Activated CD4-positive, alpha-beta T cell treated with anti-CD3 and anti-CD28 coated beads for 24 hours (primary cell): ENCODE measurements at places on chromosomes 2 and 18.

DNA sequence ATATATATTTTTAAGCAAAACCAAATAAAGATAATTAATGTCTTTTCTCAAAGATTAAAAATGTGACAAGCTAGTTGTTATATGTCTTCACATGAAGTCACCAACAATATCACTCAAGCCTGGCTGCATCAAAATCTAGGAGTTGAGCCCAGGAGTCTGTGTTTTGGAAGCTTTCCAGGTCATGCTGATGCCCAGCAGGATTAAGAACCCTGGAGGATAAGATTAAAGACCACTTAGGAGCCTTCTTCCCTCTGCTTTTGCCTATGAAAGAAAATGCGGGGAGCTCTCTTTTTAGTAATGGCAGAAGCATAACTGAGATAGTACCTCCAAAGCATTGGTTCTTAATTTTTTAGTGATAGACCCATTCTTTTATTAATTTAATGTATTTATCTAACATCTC, 157.4 kb downstream of the ASXL3 start:
- no peak for DNase-seq

DNA sequence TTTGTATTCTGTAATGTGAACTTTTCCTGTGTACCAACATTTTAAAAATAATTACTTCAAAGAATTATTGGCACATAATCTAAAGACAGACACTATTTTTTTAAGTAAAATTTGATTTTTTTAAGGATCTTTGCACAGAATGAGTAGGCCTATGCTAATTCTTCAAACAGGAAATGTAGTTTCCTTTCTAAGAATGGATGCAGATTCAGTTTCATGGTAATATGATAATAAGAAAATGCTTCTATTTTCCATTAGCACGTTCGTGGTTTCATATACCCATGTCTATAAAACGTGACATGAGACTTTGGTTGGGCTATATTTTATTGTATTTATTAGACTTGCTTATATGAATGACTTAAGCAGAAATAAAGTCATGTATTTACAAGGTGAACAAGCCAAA, 191.8 kb upstream of the RBBP8 start:
- no peak for DNase-seq

GRCh38 chr2:17518212-17519154, at the start of gene RAD51AP2:
RAD51AP2 (minus strand) TSS chr2:17518440; CDS start chr2:17518415, 25 bp downstream.
- DNase-seq: no peak

GRCh38 chr2:72961853-72962468, 44.6 kb downstream of the EMX1 start:
- DNase-seq: no peak

DNA sequence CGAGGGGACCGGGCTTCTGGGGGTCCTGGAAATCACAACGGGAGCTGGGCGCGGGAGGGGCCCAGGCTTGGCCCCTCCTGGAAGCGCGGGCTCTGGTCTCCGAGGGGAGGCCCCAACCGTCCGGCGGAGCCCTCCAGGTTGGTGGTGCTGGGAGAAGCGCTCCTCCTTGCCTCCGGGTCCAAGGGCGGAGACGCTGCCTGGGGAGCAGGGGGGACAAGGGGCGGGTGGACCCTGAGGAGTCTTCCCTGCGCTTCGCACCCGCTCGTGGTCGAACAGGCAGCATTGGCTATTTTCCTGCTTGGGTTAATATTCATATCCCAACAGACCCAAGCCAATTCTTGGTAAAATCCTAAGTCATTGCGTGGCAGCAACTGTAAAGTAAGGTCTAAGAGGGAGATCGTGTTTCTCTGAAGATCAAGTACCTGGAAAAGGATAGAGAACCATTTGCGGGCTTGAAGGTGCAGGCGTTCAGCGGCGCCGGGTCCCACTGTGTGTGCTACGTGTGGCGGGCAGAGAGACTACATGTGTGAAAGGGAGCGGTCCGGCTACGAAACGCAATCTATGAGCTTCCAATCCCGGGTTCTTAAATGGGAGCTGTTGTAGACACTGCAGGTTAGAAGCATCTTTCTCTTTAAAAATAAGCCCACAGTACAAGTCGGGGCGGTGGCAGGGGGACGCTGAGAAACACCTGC, 805 bp downstream of the CIDEA start:
- no peak for DNase-seq

DNA sequence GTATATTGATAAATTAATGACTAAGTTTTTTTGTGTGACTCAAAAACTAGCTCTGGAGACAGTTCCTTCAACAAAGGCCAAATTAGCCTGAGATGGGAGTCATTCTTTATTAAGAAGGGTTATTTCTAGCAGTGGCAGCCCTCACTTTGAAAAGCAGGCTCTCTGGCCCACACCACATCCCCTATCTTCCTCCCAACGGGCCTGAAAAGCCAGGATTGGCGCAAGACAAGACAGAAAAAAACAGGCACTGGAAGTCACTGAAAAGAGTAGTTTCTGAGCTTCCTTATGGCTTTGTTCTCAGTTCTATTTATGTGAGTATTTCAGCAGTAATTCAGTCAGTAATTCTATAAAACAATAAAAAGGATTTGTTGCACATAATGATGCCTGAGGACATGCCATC, 149.0 kb downstream of the LAMA3 start:
- DNase-seq: no peak

- DNase-seq: no peak
These were observed 63.4 kb downstream of the LCLAT1 start for GRCh38 chr2:30510409-30510808.

DNA sequence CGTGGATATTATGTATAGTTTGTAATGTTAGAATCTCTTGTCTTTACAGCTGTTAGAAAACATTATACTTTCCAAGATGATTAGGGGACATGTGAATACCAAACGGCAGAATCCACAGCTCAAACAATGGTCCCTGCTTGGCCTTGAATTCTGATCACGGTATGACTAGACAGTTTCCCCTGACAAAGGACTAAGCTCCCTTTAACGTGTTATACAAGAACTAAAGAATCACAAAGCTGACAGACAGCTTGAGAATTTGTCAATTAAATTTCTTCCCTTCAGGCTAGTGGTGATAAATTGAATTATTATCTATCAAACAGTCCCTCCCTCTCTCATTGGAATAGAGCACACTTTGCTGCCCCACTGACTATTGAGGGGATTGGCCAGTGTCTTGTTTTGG, 359.2 kb upstream of the ID2 start:
- no peak for DNase-seq

DNA sequence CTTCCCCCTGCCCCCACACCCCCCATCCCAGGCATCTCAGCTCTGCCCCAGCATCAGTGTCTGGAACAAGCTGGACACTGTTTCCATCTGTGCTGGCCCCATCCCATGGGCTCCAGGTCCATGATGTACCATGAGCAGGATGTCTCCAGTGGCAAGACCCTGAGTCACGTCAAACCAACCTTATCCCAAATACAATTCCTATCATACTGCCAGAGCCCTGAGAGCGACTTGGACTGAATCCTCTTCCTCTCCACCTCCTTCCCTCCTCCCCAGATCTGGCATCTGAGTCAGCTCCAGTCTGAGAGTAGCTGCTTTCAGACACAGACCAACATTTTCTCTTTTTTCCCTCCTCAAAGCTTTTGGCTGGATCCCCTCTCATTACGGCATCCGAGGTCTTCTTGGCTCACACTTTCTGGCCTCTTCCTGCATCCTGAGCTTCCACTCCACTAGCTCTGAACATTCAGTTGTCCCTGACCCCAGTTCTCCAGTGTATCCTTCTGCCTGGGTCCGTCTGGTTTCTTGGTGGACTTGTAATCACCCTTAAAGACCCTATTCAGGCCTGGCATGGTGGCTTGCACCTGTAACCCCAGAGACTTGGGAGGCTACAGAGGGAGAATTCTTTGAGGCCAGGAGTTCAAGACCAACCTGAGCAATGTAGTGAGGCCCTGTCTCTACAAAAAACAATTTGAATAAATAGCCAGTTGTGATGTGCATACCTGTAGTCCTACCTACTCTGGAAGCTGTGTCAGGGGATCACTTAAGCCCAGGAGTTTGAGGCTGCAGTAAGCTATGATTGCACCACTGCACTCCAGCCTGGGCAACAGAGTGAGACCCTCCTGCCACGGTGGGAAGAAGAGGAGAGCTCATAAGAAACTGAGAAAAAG, 68.3 kb downstream of the ACKR3 start:
- no peak for DNase-seq

- DNase-seq: no peak
These were observed 263.6 kb downstream of the SS18 start for GRCh38 chr18:25826823-25827222.

GRCh38 chr2:219698748-219699439, 71.5 kb downstream of the SLC4A3 start:
- DNase-seq: no peak

DNA sequence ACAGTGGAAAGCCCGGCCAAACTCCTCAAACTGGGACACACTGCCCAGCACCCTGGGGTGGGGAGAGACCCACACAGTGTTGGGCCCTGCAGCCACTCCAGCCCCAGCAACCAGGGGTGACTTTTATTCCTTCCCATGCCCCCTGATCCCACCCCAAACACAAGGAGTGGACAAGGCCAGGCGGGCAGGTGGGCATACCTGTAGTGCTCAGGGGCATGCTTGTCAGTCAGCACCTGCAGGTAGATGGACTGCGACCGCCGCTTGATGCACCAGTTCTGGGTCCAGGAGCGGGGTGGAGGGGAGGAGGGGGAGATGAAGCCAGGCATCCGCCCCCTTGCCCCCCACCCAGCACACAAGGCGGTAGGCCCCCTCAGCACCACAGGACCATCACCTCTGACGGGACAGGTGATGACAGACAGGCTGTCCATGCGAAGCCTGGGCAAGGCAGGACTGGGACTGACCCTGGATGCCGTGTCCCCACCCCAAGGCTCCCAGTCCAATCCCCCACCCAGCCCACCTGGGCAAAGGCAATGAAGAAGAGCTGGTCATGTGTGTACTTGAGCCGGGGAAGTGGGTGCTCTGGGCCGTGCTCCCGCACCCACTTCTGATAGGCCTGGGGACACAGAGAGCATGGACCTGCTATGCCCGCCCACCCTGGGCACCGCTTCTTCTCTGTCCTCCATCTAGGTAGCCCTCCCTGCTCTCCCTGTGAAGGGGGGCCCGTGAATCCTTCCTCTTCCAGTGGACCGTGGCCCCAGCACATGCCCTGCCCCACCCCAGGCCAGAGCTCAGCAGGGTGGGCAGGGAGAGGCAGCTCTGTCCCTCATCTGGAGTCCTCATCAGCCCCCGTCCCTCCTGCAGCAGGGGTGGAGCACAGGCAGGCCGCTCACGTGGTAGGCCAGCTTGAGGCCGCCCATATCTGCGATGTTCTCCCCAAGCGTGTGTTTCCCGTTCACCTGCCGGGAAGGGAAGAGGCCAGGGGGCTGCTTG, 7.1 kb downstream of the ECEL1 start:
- no peak for DNase-seq

GRCh38 chr2:13193075-13193474, 476.3 kb downstream of the TRIB2 start:
- no peak for DNase-seq

GRCh38 chr18:25171334-25171733, 180.6 kb downstream of the ZNF521 start:
- DNase-seq: no peak

GRCh38 chr2:134078354-134078753, 175.5 kb upstream of the MGAT5 start:
- DNase-seq: no peak

DNA sequence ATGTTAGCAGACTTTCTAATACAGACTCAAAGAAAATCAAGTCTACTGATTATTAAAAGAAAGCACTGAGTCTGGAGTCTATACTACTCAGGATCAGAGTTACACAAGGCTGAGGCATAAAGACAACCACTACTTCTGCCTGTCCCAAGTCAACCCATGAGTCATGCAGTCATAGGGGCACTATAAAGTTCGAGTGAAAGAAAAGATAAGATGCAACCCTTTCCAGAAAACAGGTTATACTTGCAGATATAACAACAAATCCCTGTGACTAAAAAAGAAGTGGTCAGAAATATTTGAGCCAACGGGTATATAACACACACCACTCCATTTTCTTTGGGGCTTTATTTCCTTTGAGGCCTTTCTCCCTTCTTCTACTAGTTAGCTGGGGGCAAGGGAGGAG, 18.6 kb upstream of the SCRN3 start:
- no peak for DNase-seq

GRCh38 chr18:46657115-46657955, at the start of gene LOXHD1:
LOXHD1 (minus strand) TSS chr18:46657220; CDS start chr18:46657033, 187 bp downstream.
- DNase-seq: no peak

DNA sequence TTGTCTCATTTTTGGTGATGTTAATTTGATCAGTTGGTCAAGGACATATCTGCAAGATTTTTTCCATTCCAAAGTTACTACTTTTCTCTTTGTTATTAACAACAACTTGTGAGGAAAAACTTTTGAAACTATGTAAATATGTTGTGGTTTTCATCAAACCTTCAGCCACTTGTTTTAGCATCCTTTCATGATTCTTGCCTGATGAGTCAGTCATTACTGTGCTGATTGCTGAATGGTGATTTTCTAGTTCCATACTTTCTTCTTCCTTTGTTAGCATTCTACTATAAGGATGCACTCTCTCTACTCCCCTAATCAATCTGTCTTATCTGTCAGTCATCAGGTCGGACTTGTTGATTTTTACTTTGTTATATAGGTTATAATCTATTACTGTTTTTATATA, 10.9 kb downstream of the TMEM87B start:
- DNase-seq: no peak

GRCh38 chr2:117918608-117919007, 95.3 kb downstream of the CCDC93 start:
- no peak for DNase-seq

DNA sequence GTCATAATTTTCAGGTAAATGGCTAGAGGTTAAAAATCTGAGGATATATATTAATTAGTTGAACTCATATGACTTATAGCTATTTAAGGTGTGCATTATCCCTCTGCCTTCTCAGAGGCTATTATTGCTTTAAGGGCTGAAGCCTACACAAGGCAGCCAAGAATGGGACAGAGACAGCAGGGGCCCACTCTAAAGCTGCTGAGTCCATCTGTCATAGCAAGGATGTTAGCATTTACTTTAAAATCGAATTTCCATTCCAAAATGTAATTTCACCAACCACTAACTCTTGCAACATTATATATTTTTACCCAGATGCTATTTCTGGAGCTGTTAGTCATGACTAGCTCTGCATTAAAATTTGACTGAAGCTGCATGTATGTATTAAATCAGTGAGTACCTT, 236.3 kb upstream of the FSIP2 start:
- no peak for DNase-seq

GRCh38 chr2:134491771-134492441, 226.9 kb downstream of the TMEM163 start:
- no peak for DNase-seq

- DNase-seq: no peak
These were observed 55.9 kb downstream of the ACVR1C start for GRCh38 chr2:157572725-157573124.
